ENCODE measurements at places on chromosomes 16 and 17. TPM values are rescaled to one million over a fixed set of nuclear protein-coding genes. Genes with fewer than 3 reads are reported as not detected.

DNA sequence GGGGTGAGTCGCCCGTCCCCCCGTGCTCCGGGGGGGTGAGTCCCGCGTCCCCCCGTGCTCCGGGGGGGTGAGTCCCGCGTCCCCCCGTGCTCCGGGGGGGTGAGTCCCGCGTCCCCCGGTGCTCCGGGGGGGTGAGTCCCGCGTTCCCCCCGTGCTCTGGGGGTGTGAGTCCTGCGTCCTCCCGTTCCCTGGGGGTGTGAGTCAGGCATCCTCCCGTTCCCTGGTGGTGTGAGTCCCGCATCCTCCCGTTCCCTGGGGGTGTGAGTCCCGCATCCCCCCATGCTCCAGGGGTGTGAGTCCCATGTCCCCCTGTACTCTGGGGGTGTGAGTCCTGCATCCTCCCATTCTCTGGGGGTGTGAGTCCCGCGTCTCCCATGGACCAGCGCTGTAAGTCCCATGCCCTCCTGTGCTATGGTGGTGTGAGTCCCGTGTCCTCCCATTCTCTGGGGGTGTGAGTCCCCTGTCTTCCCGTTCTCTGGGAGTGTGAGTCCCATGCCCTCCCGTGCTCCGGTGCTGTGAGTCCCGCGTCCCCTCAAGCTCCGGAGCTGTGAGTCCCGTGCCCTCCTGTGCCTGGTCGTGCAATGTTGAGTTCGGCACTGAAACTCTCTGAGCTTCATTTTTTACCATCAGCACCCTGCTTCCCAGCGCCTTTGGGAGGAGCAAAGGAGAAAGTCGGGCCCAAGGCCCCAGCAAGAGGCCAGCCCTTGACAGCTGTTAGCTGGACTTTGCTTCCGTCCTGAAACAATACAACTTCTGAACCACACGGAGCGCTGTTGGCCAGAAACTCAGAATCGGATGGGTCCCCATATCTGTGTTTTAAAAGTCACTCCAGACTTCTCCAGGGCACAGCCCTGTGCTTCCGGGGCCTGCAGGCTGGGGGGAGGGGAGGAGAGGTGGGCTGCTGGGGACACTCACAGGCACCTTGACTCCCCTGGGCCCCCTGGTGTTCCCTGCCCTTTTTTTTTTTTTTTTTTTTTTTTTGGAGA lies 11.5 kb upstream of the ZC3H18 start:
- DNase-seq = peak; percentile 80

- no peak for DNase-seq
Observed at GRCh38 chr16:87704754-87705353, 60.9 kb downstream of the KLHDC4 start.

GRCh38 chr17:43669971-43670644 lies 8.4 kb upstream of the MEOX1 start:
- DNase-seq = no peak

GRCh38 chr16:59684911-59685310 lies 950.8 kb upstream of the GOT2 start:
- peak; percentile 65 for DNase-seq

DNA sequence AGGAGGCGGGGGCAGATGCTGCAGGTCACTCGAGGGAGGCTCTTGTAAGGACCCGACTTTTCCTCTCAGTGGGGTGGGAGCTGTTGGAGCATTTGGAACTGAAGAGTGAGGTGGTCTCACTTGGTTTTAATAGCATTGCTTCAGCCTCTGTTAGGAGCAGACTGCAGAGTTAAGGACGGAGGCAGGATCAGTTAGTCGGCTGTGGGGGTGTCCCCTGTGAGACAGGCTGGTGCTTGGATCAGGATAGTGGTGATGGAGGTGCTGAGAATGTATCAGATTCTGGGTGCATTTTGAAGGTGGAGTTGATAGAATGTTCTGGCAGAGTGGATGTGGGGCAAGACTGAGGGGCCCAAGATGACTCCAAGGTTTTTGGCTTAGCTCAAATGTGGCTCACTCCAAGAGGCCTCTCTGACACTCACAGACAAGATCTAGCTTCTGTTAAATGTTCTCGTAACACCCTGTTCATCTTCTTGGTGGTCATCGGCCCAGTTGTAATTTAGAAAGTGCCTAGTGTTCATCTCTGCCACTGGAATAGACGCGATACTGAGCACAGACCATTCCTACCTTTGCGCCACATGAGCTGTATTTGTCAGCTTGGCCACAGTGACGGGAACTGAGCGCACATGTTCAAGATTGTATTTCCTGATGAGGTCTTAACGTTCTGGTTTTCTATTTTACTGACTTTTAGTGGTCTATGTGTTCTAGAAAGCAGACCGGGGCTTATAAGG lies 7.5 kb downstream of the LCMT1 start:
- no peak for DNase-seq

GRCh38 chr17:9381068-9381467 lies 194.6 kb downstream of the STX8 start:
- peak; percentile 20 for DNase-seq

DNA sequence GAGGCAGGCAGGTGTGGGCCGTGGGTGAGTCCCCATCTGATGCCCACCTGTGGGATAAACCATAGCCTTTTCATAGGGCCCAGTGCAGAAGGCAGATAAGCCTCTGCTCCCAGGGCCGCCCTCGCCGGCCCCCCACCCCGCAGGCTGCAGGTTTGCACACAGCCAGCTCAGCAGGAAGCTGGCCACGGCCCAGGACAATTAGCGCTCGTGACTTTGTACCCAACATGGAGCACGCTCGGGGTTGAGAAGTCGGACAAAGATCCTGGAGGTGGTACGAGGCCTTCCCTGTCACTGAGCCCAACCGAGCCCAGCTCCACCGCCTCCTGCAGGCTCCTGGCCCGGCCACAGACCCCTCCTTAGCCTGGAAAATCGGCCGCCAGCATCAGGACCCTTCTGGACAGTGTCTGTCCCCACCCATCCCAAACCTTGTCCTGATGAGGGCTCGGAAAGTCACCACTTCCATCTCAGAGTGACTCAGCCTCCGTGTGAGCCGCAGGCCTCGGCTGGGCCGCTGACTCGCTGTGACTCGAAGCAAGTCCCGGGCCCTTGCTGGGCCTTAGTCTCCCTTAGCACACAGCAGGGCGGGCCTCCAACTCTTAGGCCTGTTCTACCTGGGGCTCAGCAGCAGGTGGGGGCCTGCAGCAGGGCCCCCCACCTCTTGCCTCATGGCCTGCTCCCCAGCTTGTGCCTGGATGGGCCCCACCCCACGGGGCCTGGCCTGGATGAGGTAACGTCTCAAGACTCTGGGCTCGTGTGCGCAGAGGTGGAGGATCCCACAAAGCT lies 22.7 kb downstream of the FAM83G start:
- DNase-seq = peak; percentile 56

DNA sequence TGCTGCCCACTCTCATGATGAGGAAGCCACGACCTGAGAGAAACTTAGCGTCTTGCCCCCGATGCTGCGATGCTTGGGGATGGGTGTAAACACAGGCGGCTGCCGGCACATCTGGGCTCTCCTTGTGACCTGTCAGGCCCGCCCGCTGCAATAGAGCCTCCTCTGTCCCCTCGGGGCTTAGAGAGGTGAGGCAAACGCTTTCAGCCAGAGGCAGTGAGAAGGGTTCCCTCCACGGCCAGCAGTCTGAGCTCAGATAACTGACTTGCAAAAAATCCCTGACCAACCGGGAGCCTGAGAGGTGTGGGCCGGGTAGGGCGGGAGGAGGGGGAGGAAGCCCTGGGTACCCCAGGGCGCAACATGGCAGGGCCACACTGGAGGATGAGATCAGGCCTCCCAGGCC lies 260.6 kb downstream of the C16orf95 start:
- DNase-seq = no peak

DNA sequence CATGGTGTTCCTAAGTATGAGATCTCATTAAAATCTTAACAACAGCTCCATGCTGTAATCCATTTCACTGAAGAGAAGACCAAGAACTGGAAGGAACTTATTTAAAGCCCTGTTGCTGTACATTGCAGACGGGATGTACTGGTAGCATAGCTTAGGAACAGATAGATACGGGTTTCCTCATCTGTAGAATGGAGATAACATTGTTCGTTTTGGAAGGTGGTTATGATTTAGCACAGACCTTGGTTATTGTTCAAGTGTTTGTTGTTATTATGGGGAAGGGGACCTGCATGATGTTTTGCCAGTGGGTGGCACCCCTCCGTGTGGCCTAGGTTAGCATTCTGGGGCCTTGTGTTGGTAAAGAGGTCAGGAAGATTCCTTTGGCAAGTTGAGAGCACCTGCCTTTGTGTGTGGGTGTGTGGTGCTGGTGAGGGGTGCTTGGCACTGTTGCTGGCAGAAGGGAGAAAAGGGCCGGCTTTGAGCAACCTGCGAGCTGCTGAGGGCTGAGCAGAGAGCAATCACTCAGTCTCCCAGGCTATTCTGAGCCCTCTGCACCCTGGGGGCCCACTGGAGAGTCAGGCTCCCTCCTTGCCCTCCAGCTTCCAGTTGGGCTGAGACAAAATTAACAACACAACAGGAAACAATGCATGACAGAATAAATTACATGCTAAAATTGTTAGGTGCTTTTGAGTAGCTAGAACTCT lies 2.3 kb downstream of the TAOK2 start:
- DNase-seq = no peak

The GLTPD2 gene
- not detected for total RNA-seq

The SLC35B1 gene
- 73.8 TPM for total RNA-seq

The SLC5A10 gene
- total RNA-seq = not detected
